ENCODE measurements at places on chromosomes 12 and 14.
A peak's percentile ranks its signal among the peaks of the same experiment; 100 is the strongest.

DNA sequence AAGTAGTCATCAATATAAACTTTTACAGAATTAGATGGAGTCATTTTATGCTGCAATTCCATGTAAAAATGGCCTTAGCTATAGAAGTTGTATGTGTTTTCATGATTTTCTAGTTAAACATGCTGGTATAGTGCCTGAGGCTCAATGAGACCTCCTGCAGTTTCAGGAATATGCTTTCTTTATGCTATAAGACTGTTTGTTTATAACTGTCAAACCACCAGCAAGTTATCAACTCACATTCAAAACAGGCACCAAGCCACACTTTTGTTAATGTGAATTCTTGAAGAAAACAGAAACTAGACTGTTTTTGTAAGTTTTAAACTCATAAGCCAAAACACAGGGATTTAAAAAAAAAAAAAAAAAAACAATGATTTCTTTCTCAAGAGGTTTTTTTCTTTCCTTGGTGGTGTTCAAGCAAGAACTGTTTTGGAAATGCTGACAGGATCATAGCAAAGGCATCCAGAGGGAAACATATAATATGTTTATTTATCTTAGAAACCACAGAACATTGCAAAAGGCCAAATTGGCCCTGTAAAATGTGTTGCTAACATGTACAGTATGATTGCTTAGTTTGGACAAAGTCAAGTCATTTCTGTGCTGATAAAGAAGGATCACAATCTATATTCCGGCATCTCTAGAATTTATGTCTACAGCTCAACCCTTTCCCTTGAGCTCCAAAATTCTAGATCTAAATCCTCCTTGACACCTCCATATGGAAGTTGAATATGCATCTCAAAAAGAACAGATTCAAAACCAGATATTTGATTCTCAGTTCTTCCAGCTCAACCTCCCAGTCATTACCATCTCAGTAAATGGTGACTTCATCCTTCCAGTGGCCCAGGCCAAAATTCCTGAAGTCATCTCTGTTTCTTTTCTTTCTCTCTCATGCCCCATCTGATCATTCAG lies 29.0 kb upstream of the LUM start:
- no peak for DNase-seq

DNA sequence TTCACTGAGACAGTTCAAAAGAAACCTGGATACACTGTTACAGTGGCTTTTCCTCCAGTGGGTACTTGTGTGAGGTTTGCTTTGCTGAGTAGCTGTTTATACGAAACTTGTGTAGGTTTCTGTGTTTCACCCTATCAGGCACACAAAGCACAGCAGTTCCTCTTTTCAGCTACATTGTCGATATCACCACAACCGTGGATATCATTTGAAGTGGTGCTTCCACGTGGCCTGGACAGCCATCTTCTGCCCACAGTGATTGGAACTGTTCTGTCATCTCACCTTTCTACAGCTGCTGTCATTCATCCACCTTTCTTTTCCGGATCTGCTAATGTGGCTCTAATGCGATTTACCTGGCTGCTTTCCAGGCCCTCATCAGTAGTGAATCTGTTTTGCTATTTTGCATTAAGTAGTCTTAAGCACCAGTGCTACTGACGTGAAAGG lies 368.8 kb downstream of the SYT1 start:
- DNase-seq, result peak; percentile 75

DNA sequence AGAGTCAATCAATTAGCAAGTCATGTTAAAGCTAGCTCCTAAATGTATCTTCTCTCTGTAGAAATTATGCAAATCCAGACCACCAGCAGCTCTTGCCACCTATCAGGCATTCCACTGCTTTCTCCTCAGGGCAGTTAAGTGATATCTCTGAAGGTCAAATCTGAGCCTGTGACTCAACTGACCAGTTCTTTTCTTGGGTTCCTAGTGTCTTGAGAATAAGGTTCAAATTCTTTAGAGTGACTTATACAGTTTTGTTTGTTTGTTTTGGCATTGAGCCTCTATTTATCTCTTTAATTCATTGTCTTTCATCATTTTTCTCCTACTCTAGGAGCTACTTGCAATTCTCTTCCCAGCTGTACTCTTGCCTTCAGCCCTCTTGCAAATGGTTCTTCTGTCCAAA lies 2.5 kb upstream of the LRIG3 start:
- no peak for DNase-seq

- no peak for DNase-seq
Measured at GRCh38 chr12:40222247-40222646, 2.5 kb upstream of the LRRK2 start.

DNA sequence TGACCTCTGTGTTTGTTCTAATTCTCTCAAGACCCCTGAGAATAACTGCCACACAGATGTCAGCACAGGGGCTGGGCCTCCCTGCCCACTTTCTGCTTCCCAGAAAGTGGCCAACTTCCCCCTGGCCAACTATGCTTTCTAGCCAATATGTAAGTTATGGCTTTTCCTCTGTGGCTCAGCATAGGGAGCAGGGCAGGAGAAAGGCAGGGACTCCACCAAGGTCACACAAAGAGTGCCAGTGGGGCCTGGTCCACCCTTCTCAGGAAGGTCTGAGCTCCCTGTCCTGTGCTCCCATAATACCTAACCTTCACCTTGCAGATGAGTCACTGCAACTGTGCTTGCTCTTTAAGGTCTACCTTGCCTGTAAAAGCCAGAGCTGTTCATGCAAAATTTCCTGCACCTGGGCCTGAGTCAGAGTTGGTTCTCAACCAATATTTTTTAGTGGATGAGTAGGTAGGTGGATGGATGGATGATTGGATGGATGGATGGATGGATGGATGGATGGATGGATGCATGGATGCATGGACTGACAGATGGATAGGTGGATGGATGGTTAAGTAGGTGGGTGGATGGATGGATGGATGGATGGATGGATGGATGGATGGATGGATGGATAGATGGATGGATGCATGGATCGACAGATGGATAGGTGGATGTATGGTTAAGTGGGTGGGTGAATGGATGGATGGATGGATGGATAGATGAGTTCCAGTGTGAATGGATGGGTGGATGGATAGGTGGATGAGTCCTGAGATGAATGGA lies 64.2 kb downstream of the DIO3 start:
- no peak for DNase-seq

DNA sequence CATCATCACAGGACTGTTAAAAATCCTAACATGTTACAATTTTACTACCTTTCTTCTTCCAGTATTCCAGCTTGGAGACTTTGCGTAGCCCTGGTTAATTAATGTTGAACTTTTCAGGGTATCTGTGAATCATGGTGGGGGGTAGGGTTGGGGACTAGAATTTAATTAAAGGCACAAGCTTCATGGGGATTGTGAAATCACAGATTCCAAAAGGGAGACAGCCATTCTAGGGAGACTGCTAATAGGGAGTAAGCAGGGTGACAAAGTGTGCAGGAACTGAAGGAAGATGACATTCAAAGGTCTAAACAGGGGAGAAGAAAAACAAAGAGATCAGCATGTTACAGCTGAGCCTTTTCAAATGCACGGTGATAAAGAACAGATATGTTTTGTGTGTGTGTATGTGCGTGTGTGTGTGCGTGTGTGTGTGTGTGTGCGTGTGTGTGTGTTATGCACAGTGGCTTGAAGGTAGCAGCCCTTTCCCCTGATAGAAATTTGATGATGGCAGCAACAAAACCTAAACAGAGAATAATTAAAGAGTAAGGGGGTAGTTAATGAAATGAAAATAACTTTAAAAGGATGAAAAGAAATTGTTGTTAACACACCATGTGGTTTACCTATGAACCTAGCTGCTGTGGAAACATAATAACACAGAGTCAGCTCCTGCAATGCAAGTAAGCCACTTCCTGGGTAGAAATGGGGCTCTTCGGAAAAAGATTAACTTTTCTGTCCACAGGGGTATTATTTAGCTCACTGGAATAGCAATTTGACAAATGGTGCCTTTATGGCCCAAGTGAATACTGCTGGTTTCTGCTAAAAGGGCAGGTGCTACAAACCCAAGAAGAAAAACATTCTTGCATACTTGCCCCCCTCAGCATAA lies 581.7 kb downstream of the DIO2 start:
- no peak for DNase-seq

DNA sequence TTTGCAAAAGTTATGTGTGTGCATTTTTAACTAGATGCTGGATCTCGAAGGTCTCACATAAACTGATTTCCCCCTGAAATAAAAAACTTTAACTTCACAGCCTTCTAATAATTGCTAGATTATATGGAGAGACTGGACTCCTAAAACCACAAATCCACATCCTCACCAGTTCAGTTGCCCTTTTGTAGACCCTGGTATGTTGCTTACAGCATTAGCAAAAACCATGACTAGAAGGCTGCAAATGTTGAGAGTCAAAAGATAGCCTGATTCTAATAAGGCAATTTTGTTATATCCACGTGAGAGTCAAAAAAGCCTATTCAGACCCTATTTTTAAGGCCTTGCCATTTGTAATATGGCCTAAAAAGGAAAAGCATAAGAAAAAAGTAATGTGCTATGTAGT lies 37.4 kb downstream of the RASSF8 start:
- DNase-seq, result no peak

DNA sequence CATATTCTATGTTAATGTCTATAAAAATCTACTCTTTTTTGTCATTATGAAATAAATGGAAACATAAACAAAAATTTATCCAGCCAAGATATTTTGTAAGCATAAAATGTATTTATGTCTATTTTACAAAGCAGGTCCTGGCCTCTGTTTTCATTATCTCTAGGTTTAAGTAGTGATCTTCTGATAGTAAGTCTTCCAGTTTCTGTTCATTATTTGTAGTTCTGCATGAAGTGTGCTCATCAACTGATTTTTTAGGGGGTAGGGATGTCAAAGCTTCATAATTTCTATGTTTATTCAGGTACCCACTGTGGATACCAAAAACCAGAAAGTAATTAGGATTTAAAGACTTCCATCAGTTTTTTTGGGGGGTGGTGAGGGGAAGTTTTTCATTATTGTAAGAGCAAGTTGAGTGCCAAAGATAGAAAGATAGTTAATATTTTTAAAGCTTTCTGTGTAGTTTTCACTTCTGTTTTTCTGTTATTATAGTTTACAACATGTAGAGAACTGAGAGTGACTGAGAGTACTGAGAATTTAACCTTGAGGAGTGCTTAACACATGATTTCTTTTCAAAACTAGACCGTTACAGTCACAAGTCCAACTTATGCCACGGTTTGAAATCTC lies 30.6 kb upstream of the LMO3 start:
- no peak for DNase-seq

GRCh38 chr14:61476105-61476753 lies 154.8 kb downstream of the PRKCH start:
- no peak for DNase-seq

DNA sequence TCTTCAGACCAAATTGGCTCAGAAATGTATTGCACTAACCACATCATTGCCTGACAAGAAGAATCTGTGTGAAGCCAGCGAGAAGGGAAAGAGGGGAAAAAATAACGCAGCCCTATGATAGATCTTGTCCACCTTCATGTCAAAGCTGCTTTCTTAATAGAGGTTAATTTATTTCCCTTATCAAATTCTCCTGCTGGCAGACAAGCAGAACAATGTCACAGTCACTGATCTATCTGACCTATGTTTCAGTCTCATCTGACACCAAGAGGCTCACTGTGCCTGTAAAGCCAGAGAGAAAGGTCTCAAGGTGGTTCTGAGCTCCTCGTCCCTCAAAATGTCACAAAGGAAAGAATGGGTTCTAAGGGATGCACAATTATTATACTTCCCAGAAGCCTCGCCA lies 190.2 kb upstream of the NOS1 start:
- no peak for DNase-seq

GRCh38 chr14:36767603-36768281 lies 106.1 kb downstream of the PAX9 start:
- DNase-seq, result peak; percentile 66

DNA sequence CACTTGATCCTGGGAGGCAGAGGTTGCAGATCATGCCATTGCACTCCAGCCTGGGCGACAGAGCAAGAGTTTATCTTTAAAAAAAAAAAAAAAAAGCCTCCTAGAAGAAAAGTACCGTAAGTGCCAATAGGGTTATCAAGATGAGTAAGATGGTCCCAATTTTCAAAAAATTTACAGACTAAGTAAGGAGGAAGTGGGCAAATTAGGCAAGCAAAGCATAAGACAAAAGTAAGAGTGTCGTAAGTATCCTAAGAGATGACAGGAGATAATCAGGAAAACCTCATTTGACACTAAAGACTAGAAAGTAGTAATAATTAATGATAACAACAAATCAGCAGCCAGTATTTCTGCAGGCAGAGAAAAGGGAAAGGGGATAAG lies 12.2 kb downstream of the PYM1 start:
- DNase-seq, result no peak

DNA sequence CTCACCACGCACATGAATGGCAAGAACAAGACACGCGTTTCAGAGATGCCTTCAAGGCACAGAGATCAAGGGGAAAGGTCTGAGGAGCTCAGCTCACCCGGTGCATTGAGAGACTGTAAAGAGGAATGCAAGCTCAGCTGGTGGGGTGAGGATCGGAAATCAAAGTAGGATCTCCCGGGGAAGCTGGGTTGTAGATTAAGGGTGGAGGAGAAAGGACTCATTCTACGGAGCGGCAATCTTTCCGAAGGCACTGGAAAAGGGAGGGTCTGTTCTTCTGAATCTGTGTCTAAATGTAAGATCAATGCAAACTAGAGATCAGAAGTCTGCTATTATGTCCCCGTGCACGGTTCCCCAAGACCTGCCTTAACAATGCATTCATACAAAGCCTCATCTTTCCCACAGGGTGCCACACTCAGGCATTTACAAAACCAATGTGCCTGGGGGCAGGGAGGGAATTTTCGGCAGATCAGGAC lies 41.6 kb upstream of the PYGL start:
- DNase-seq, result no peak

- DNase-seq, result peak; percentile 36
Measured at GRCh38 chr14:99753225-99754140, 39.7 kb upstream of the EML1 start.

- DNase-seq, result no peak
Measured at GRCh38 chr14:68727315-68728047, 65.4 kb downstream of the ZFP36L1 start.

DNA sequence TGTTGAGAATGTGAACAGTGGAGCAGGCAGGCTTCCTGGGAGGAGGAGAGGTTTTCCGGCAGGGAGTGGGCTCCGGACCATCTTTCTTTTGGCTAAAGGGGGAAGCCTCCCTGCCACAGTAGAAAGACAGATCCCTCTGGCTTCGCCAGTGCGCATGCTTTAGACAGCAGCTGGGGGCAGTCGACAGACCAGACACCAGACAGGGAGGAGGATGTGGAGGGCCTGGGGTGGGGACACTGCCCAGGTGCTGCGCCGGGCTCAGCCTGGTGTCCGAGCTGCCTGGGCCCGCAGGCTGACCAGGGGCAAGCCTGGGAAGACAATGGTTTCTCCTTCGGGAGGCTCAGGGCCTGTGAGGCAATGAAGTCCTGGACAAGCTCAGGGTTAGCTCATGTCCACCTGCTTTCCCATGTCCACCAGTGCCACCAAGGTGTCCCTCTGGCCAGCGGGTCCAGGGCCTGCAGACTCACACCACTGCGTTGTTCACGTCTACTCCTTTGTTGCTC lies 67.3 kb downstream of the PRIMA1 start:
- no peak for DNase-seq

GRCh38 chr14:77032844-77033621 lies 4.5 kb upstream of the IRF2BPL start:
- peak; percentile 99 for DNase-seq

DNA sequence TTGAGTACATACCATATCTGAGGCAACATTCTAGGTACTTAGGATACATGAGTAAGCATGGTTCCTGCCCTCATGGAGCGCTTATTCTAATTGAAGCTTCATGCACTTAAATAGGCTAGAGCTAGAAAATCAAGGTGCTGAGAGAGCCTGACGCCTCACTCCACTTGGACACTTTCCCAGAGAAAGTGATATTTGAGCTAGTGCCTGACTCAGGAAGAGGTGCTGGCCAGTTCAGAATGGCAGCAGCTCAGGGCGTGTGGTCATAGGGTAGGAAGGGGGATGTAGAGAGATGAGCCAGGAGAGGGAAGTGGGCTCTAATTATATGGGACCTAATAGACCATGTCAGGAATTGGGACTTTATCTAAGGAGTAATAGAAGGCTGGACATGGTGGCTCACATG lies 33.3 kb downstream of the TULP3 start:
- no peak for DNase-seq
